Activated B cell treated with CpG ODN at 0.5 μM for 24 hours (primary cell): ENCODE measurements at places on chromosomes 3 and 15. TPM values are rescaled to one million over a fixed set of nuclear protein-coding genes. Genes with fewer than 3 reads are reported as not detected.

The IL17RB gene
- 3.0 and 3.8 TPM in 2 replicates for total RNA-seq

The CCDC54 gene
- not detected in 2 replicates for total RNA-seq

GRCh38 chr3:69065318-69065964 lies 13.3 kb upstream of the TMF1 start:
- no peak for DNase-seq

DNA sequence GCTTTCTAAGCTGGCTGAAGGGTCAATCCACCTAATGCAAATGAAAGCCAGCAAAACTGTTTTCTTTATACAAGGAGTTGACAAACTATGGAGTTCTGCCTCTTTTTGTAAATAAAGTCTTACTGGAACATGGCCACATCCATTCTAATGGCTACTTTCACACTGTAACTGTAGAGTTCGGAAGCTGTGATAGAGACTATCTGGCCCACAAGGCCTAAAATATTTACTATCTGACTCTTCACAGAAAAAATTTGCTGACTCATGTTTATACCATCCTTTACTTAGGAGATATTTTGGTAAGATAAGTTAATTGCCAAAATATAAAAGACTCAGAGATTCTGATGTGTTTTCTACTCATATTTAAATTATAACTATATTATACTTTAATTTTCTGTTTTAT lies 93.7 kb upstream of the GK5 start:
- no peak for DNase-seq

- no peak for DNase-seq
Observed at GRCh38 chr3:23837286-23837685, 31.5 kb downstream of the UBE2E1 start.

GRCh38 chr3:142615171-142615570 lies 19.0 kb downstream of the PLS1 start:
- no peak for DNase-seq

GRCh38 chr15:84937144-84937543 lies 44.5 kb upstream of the PDE8A start:
- no peak for DNase-seq

DNA sequence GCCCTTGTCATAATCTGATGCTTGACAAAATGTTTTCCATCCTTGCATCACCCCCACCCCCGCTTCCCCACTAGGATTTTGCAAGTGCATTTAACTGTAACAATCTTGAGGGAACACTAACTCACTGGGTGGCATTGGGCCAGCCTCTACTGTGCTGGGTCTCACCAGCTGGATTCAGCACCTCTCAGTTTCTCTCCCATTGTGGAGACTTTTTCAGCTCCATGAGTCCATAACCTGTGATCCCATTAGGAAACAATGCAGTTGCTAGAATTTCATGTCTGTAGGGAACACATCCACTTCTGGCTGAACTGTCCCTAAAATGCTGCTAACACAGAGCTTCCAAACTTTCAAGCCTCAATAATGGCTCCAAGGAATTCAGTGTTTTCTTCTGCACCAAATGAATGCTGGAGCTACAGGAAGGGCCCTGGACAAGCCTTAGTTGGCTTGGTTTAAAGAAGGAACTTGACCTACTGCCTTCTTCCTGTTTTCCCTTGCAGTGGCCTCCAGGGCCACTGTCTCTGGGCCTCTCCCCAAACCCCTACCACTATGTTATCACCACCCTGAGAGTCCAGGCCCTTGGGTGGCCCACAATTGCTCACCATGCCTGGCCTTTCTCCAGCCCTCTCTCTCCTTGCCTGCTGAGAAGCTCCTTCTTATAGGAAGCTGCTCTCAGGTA lies 15.6 kb downstream of the CYP19A1 start:
- no peak for DNase-seq

DNA sequence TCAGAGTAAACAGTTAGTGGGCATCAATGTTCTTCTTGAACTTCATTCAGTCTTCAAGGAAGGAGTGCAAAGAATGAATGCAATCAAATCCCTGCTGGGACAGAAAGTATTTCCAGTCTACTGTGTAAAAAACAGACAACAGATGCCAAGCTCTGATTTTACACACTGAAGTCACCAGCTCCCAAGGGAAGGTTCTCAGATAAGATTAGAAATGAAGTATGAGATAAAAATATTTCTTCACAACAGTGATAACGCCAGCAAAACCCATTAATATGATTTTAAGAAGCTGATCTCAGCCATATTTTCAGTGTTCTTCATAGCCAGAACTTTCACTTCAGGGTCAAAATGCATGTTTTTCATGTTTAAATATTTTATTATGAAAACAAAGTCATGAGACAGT lies 265.6 kb downstream of the CTNNB1 start:
- no peak for DNase-seq
